HCEC 1CT (cell line): ENCODE measurements at places on chromosomes 4 and X.

DNA sequence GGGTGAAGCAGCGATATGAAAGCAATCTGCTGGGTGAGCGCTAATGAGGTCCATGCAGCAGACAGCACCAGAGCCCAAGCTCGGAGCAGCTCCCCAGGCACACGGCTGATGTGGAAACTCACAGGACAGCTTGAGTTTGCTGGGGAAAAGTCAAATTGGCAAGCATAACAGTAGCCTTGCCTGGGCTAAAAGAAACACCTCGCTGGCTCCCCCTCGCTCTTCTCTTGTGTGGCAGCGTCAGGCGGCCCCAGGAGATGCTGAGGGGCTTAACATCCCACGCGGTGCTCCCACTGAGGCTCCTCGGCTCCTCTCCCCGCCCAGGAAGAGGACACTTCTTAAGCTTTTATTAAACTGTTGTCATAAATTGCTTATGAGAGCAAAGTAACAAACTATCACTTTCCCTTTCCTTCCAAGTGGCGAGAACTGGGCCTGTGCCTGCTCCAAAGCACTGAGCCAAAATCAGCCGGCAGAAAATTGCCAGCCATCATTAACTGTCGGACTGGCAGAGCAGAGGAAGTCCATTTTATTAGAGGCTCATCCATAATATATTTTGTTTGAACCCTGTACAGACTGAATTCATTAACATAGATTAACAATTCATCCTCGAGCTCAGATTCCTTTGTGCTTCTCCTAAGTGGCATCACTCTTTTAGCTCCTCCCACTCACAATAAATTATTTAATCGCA is 111.4 kb downstream of the TSPAN5 start:
- peak; percentile 18 for DNase-seq

GRCh38 chrX:36950495-36951253 is 57.5 kb upstream of the FAM47C start:
- no peak for DNase-seq

DNA sequence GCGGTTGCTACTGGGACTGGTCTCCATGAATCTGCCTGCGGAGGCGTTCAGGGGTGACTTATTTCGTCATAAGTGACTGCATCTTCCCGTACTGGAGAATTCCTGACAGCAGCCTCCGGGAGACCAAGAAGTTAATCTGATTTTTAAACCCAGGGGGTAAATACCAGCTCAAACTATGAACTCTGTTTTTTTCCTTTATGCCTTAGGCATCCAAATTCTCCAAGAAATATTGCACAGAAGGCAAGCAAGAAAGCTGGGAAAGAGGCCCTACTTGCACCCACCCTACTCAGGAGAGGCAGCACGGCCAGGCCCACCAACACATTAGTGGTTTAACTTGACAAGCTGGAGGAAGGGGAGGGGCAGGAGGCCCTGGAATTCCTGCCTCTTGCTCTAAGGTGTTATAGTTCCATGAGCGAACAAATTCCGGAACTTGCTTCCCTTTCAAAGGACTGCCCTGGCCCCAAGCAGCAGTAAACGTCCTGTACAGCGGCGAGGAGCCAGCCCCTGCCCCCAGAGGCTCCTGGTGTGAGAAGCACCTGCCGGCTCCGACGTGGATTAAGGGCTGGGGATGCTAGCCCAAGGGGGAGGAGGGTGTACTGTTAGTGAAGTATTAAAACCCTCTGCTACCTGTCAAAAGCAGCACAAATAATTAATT is 177.2 kb downstream of the AFAP1 start:
- no peak for DNase-seq

- DNase-seq: no peak
These were observed 24.2 kb upstream of the DCAF8L2 start for GRCh38 chrX:27565992-27566391.

DNA sequence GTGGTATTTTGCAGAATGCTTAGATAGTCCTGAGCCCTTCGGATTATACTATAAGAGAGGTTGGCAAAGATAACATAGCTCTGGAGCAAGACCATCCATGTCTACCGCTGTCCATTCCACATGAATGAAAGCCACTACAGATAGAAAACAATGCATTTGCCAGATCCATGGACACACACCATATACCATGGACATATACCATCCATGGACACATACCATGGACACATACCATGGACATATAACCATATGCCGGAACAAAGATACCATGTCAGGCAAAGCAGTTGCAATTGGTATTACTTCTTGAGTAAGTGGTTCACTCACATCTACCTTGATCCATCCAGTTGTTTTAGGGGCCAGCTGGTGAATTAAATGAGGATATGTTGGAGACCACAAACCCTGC is 53.2 kb upstream of the ATP6AP2 start:
- DNase-seq: no peak

- DNase-seq: peak; percentile 2
These were observed 125.7 kb downstream of the CRLF2 start for GRCh38 chrX:1086444-1087409.

- DNase-seq: peak; percentile 34
These were observed 349.8 kb upstream of the CPEB2 start for GRCh38 chr4:14652522-14652921.

DNA sequence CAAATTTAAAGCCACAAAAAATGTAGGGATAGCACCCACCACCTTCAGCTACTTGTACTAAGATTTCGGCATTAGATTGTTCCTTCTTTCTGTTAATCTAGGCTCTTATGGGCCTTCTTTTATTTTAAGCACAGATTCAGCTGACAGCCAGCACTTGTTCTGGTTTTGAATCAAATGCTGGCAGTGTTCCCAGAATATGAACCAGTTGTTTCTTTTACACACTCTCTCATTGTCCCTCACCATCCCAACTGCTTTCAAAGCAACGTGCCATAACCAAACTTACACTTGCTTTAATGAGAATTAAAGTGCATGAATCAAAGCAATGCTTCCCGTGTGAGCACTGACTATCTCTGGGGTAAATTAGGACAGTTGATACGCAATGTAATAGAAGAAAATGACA is 744.5 kb upstream of the FAM241A start:
- DNase-seq: no peak

- DNase-seq: no peak
These were observed 17.7 kb upstream of the PLXNB3 start for GRCh38 chrX:153746359-153746758.

DNA sequence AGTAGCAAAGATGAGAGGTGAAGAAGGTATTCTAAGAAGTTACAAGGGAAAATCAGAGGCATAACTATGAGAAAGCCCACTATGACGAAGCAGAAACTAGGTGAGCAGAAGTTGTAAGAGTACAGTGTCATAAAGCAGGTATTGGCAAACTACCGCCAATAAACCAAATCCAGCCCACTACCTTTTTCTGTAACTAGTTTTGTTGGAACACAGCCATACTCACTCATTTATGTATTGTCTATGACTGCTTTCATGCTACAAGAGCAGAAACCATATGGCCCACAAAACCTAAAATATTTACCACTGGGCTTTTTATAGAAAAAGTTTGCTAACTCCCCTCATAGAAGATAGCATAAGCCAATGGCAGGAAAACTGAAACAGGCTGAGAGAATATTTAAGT is 31.8 kb upstream of the ZCCHC13 start:
- DNase-seq: no peak

DNA sequence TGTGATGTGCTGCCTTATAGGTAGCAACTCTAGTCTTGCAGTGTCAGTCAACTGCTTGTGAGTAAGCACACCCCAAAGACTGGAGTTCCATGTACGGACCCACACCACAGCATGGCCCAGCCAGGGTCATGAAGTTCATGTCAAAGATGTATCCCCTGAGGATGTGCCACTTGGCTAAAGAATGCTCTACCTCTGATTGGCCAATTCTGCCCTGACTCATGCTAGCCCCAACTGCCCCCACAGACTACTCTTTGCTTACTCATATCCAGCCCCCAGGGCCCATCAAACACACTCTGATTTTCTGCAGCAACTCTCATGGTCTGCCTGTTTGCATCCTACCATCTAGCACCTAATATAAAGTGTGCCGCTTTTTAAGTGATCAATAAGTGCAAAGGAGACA is 62.5 kb downstream of the CHRDL1 start:
- peak; percentile 30 for DNase-seq

DNA sequence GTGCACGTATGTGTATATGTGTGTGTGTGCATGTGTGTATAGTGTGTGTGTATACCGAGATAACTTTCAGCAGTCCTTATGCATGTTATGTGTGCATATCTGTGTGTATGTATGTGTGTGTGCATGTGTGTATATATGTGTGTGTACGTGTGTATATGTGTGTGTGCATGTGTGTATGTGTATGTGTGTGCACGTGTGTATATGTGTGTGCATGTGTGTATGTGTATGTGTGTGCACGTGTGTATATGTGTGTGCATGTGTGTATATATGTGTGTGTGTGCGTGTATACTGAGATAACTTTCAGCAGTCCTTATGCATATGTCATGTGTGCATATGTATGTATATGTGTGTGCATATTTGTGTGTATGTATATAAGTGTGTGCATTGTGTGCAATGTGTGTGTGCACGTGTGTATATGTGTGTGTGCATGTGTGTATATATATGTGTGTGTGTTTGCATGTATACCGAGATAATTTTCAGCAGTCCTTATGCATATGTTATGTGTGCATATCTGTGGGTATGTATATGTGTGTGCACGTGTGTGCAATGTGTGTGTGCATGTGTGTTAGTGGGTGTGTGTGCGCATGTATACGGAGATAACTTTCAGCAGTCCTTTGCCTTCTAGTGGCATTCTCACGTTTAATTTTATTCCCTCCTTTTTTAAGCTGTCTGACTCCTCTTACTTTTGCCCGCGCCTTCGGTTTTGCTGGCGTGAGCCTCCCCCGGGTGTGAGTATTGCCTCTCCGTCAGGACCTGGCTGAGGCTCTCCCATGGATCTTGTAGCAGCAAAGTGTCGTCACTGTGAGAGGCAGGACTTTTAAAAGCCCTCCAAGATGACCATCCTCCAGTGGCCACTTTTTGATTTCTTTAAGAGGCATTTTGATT is 99.6 kb upstream of the SHOX start:
- no peak for DNase-seq

GRCh38 chrX:88202149-88202548 is 544.9 kb upstream of the CPXCR1 start:
- DNase-seq: no peak
